Mesenteric fat pad (tissue), 1 donor: ENCODE measurements at places on chromosomes 1 and 21.
A peak's percentile ranks its signal among the peaks of the same experiment; 100 is the strongest.

DNA sequence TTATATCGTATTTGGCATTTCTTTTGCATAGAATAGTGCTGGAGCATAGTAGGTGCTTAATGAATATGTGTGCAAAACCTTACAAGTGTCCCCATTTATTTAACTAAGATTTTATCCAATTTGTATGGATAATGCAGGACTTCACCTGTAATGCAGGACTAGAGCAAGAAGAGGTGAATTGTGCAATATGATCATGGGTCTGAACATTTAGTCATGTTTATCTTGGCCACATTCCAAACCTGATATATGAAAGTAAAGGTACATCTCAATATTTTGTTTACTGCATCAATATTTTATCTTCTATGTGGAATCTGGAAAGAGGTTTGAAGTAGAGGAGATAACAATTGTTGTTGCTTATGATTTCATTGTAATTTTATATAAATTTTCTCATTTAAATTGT, 1626.7 kb upstream of the B3GALT2 start:
- no peak for DNase-seq

- DNase-seq = no peak
Observed at GRCh38 chr1:107976431-107976830, 11.5 kb upstream of the VAV3 start.

DNA sequence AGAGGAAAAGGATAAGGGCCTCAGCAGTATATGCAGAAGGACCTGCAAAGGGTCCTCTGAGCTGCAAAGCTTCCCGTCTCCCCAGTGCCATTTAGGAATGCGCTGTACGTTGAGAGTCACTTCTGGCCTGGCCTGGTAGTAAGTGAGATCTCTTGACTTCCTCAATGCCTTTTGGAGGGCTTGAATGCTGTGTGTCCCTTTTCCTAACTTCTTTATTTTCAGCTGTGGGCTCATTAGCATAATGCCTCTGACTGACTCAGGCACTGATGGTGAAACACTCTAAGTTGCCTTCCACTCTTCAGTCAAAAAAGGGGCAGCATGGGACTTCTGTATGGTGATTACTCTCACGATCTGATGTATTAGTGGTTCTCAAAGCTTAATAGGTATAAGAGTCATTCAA, 49.9 kb downstream of the XCL1 start:
- DNase-seq = no peak

- no peak for DNase-seq
Observed at GRCh38 chr1:247857985-247858619, 1.1 kb downstream of the TRIM58 start.

DNA sequence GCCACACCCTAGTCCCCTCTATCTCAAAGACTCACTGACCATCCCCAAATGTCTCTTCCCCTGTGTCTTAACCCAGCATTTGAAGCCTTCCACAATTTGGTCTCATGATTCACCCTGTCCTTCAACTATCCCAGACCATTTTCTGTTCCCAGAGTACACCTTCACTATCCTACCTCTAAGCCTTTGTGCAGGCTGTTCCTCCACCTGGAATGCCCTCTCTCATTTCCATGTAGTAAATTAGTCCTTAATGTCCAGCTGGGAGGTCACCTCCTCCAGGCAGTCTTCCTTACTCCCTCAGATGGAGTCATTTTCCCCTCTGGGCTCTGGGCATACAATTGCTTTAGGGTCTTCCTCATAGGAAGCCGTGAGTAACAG, 31.1 kb upstream of the EPB41 start:
- DNase-seq = no peak

GRCh38 chr1:52994656-52995055, 67.4 kb upstream of the PODN start:
- no peak for DNase-seq

- DNase-seq = no peak
Observed at GRCh38 chr1:212607206-212607912, 1.2 kb upstream of the ATF3 start.

GRCh38 chr1:89598450-89599331, 34.2 kb upstream of the LRRC8C start:
- no peak for DNase-seq

DNA sequence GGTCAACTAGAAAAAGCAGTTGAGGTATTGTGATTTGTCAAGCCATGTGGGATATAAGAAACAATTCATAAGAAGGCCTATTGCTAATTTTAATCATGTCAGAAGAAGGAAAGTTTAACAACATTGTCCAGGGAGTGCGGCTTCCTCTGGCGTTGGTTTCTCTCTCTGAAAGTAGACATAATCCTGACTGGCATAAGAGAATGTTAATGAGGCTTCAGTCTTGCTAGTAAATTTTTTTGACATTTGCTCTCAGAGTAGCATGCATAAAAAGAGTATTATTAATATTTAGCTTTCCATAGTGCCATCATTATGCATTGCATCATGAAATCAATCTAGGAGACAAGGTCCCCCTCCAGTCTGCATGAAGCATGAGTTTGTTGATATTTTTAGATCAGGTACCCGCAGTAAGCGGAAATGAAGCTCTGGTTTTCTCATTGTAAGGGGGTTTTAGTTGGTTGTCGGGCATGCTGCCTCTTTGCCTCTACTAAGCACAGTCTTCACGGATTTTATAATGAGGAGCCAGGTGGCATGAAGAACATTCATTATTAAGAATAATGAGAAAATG, 12.8 kb upstream of the PRDM2 start:
- DNase-seq = no peak

DNA sequence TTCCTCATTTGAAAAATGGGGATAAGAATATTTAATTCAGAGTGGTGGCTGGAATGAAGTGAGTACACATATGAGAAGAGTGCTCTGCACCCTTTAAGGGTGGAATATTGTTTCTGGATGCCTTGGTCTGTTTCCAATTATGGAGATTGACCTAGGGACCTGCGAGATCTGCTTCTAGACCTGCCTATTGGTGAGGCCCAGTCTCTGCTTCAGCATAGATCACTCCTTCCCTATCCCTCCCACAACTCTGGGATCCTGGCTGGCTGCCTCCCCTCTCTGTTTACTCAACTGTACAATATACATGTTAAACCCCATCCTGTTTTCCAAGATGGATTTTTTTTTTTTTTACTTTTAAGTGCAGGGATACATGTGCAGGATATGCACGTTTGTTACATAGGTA, 6.4 kb upstream of the LDLRAD1 start:
- DNase-seq = no peak

GRCh38 chr1:90713741-90714509, 3.2 kb downstream of the BARHL2 start:
- no peak for DNase-seq

DNA sequence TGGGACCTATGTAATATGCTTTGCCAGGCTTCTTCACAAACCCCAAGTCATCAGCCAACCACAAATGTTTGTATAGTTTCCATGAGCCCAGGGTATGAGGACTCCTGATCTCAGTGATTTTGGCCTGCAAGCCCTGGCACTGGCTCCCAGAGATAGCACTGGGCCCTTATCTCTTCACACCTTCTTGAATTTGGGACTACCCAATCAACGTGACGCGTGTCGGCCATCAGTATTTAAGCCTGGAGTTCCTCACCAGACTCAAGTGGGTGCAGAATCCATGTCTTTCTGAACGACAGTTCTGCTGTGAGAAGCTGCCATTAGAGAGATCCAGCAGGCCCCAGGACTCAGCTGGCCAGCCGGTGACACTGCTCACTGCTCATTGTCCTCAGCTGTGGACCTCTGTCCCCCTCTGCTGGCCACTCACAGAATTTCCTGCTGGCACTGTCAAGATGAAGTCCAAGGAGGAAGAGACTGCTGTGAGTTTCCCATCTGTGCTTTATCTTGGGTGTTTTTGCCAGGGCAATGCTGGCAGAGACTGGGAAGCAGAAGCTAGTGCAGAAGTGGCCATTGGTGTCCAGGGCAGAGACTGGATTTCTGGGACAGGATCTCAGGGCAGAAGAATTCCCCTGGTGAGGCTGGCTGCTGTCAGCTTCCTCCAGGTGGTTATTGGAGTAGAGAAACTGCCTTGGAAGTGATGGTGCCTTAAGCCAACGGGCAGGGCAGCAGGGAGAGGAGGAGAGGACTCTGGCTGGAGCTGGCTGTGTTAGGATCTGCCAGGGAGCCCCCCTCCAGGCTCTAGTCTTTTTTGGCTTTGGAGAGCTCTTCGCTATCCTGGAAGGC, 28.4 kb downstream of the TMCC2 start:
- no peak for DNase-seq

- no peak for DNase-seq
Observed at GRCh38 chr1:31781756-31782371, 17.7 kb upstream of the ADGRB2 start.

DNA sequence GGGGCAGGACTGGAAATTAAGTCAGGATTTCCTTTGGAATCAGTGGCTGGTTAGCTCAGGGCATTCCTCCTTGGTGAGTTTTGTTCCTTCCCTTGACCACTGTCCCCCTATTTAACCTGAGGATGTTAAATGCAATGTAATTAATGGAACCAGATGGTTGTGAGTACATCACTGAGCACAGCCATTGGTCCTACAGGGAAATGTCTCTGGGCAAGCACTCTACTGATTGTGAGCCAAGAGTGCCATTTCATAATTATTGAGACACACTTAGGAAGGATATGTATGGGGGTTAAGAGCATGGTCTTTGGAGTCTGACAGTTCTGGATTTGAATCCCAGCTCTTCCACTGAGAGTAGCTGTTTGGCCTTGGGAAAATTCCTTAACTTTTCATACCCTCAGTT, 74.4 kb downstream of the SPAG17 start:
- no peak for DNase-seq

GRCh38 chr21:28436286-28436932, 556.3 kb downstream of the LTN1 start:
- DNase-seq = no peak

DNA sequence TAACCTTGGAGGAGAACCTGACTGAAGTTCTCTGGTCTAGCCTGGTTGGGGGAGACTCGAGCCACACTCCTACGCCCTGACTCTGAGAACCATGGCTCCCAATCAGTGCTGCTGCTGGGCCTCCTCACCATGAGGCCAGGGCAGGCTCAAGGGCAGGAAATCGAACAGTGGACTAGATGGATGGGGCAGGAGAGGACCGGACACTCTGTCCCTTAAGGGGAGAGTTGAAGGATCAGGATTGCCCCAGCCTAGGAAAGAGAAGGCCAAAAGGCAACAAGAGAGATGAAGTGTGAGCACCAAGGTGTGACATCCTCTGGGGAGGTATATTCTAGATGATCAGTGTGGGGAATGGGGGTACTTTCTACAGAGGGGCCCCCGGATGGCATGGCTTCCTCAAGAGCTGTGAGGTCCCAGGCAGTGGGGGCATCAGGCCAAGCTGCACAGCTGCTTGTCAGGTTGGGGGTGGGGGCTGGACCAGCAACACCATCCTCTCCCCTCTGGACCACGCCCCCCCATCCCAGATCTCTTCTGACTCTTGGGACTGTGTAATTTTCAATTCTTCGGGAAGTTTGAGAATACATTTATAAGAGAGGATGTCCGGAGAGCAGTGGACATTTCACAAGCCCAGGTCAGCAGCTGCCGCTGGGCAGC, 34.0 kb downstream of the MX1 start:
- no peak for DNase-seq

DNA sequence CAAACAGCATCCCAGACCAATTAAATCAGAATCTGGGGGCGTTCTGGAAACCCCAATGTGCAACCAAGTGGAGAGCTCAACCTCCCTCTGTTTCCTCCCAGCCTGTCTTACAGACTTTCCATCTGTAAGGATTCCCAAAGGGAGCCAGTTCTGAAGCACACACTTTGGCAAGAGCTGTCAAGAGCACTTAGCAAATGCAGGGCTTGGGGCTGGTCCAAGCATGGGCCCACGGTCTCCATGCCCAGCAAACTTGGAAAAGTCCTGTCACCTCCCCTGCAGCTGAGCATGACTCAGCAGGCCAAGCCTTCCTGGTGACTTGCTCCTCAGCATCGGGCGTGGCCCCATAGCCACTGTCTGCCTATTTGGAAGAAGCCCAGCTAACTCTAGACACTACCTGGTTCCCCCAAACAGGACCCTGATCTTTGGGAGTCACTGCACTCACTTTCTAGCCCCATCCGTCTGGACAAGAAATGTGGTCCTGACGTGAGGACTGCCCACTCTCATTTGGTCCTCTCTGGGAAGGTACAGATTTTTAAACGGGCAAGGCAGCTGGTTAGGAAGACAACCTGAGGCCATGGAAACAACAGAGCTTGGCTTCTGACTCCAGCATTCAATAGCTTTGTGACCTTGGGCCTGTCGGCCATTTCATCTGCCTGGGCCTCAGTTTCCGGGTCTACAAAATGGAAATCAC, 16.9 kb downstream of the SLC2A1 start:
- DNase-seq = no peak

DNA sequence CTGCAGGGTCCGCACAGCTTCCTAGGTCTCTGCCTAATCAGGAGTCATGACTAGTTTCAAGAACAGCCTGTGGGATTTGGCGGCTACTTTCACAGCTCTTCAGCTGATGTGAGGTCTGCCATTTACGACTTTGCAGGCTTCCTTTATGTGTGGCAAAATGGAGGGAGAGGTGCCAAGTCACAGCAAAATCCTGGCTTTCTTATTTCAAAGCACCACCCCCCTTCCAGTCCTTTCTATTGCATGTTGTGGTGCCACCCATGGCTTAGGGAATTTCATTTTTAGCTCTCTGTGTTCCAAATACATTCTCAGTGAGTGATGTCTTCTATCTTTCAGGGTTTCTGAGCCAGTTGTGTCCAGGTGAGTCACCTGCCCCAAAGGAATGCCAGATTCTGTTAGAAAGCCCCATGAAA, 75.1 kb upstream of the WLS start:
- DNase-seq = no peak

GRCh38 chr1:5647234-5647633, 345.0 kb downstream of the NPHP4 start:
- DNase-seq = peak; percentile 57

DNA sequence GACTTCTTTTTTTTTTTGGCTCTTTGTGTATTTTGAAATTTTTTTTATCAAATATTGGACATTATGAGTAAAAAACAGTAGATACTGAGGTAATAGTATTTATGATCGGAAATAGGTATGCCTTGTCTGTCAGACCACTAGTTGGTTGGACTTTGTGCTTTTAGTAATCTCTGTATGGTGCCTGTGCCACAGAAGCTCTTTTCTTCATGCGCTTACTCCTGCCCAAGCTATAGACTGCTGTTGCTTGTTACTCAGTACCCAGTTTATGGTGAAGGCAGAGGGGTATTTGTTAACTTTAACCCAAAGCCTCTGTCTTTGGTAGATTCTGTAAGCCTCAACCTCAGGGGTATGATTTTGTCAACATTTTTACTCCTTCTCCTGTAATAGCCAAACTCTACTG, 8.6 kb downstream of the SLC30A7 start:
- DNase-seq = no peak
